ENCODE measurements at places on chromosomes 5 and 9.

DNA sequence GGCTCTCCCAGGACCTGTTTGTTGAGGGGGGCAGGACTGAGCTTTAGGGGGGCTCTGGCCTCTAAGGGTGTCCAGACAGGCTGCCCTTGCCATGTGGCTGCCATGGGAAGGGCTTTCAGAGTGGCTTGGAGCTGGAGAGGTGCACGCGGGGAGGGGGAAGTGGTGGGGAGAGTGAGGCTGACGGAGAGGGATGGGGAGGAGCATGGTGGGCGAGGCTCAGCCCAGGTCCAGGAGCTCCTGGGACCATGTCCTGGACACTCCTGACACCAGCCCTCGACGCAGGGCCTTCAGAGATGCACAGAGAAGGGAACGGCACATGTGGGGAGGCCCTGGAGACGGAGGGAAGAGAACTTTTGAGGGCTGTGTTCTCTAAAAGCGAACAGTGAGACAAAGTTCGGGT is 2.4 kb downstream of the SPAAR start:
- DNase-seq, result no peak

GRCh38 chr5:3509290-3509689 is 86.3 kb upstream of the IRX1 start:
- no peak for DNase-seq

GRCh38 chr5:132243366-132243977 is 14.0 kb upstream of the PDLIM4 start:
- no peak for DNase-seq

- no peak for DNase-seq
Measured at GRCh38 chr5:170145462-170145861, 39.8 kb downstream of the FOXI1 start.

DNA sequence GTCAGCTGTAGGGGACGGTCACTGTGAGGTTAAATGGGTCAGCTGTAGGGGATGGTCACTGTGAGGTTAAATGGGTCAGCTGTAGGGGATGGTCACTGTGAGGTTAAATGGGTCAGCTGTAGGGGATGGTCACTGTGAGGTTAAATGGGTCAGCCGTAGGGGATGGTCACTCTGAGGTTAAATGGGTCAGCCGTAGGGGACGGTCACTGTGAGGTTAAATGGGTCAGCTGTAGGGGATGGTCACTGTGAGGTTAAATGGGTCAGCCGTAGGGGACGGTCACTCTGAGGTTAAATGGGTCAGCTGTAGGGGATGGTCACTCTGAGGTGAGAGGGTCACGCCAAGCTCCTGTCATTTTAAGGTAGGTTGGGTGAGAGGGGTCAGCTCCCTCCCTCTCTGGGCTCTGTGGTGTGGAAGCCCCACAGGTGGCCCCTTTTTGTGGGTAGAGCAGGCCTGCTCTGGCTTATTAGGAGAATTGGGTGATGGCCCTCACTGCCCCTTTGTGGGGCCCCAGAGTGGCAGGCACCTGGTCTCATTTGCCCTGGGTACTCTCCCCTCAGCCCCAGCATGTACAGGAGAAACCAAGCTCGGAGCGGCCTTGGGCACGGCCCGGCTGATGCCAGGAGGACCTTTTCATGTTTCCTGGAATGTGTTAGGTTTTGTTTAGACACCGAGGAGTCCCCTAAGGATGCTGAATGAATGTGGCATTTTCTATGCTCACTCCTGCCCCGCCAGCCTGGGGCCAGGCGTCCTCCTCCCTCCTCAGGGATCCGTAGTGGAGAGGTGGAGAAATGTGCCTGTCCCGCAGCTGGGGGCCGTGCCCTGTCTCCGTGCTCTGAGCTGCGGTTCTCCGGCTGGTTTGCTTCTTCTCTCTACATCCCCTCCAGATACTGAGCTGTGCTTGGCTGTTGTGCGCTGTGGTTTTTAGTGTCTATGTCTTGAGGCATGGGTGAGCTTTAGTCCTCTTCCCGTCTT is 31.4 kb downstream of the AHRR start:
- DNase-seq, result no peak

DNA sequence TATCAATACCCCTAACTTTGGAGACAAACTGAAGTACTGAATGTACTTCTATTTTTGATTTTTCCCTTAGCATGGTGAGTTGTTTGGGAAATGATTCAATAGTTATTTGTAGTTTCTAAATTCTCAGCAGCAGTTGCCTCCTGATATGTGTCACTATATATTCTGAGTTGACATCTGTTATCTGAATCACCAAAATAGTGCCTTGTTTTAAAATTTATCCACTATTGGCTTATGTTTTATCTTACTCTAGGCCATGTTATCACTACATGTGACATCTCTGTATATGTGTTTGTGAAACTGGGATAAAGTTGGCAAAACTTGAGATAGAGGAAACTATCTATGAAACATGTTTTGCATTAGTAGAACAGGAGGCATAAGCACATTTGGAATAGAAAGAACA is 317.6 kb downstream of the TLE4 start:
- no peak for DNase-seq

DNA sequence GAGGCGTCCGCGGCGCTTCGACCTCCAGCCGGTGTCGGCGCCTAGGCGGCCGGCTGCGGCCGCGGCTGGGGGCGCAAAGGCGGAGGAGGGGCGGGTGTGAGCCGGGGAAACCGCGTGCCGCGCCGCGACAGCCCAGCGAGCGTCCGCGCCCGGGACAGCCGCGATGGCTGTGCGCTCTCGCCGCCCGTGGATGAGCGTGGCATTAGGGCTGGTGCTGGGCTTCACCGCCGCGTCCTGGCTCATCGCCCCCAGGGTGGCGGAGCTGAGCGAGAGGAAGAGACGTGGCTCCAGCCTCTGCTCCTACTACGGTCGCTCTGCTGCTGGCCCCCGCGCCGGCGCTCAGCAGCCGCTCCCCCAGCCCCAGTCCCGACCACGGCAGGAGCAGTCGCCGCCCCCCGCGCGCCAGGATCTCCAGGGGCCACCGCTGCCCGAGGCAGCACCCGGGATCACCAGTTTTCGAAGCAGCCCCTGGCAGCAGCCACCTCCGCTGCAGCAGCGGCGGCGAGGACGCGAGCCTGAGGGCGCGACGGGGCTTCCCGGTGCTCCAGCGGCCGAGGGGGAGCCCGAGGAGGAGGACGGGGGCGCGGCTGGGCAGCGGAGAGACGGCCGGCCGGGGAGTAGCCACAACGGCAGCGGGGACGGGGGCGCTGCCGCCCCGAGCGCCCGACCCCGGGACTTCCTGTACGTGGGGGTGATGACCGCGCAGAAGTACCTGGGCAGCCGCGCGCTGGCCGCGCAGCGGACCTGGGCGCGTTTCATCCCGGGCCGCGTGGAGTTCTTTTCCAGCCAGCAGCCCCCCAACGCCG is 605 bp downstream of the CHSY3 start:
- DNase-seq, result no peak

DNA sequence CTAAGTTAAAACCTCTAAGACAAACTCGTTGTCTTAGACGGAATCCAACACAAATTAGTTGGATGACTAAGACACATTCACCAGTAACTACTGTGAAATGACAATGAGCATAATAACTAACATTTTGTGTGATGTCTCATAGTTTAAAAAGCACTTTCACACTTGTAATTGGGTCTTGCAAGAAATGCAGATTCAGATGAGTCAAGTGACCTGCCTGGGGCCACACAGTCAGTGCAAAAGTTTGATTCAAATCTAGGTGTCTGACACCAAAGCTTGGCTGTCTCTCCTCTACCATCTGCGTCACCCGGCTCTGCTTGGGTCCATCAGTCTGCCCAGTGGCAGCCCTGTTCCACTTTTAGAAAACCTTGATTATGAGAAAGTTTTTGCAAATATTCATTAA is 143.7 kb downstream of the TTLL11 start:
- DNase-seq, result no peak

GRCh38 chr5:180259260-180259611 is 32.6 kb downstream of the MAPK9 start:
- no peak for DNase-seq

- DNase-seq, result no peak
Measured at GRCh38 chr5:14569948-14570691, 11.5 kb upstream of the OTULINL start.

DNA sequence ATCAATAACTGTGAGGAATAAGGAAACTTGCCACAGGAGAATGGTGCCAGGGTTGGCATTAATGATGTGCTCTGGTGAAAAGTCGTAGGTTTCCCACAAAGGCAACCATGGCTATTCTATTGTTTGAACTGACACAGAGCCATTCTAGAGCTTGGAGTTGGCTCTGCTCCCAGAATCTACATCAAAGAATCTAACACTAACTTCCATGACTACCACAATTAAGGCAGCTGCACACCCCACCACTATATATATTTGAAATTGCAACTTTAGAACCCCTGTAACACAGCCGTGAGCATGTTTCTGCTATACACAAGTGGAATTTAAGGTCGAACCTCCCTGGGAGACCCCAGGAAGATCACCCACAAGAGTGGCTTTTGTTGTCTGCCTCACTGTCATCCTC is 89.7 kb upstream of the CCDC152 start:
- no peak for DNase-seq

DNA sequence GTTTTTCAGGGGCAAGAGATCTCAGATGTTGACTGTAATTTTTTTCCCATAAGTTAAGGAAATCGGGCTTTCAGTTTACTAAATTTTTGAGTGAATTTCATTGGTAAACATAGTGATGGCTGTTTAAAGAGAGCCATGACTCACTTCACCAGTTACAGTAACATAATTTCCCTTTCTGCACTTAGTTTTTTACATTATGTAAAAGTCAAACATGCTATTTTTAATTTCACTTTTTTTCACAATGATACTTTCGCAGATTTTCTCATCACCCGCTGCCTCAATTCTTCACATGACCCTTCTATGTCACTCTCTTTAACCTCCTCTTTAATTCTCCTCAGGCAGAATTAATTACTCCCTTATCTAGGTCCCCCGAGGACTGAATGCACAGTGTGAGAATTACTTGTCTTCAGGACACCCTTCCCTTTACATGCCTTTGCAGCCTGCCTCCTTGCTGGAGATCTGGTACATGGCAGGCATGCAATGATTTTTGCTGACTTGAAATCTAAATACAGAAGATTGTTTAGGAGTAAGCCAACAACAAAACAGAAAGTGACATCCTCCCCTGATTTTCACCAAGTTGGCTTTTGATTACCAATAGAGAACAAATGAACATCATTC is 217.5 kb upstream of the S1PR3 start:
- no peak for DNase-seq

DNA sequence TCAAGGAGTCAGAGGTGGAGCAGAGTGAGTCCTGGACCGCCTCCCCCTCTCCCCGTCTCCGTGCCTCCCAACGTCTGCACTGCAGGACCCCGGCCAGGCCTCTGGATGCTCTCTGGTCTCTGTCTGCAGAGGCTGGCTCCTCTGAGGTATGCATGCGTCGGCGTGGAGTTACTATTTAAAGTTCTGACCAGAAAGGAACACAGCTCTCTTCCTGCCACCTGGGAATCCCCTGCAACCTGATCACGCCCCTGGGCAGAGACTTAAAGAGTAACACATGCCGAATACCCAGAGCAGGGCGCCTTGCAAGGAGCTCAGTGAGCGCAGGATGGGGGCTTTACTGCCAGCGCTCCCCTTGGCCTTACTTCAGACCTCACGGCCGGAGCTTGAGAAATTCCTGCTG is 16.0 kb downstream of the ANXA6 start:
- peak; percentile 29 for DNase-seq

GRCh38 chr9:8331507-8332330 is 532.1 kb upstream of the DMAC1 start:
- DNase-seq, result no peak

GRCh38 chr5:1240496-1241260 is 15.5 kb downstream of the SLC6A18 start:
- DNase-seq, result no peak

- DNase-seq, result no peak
Measured at GRCh38 chr5:144352330-144352729, 181.7 kb downstream of the KCTD16 start.
